ENCODE measurements at places on chromosomes 7 and 10.

GRCh38 chr7:157312941-157313340 is 23.9 kb upstream of the DNAJB6 start:
- no peak for ATAC-seq

DNA sequence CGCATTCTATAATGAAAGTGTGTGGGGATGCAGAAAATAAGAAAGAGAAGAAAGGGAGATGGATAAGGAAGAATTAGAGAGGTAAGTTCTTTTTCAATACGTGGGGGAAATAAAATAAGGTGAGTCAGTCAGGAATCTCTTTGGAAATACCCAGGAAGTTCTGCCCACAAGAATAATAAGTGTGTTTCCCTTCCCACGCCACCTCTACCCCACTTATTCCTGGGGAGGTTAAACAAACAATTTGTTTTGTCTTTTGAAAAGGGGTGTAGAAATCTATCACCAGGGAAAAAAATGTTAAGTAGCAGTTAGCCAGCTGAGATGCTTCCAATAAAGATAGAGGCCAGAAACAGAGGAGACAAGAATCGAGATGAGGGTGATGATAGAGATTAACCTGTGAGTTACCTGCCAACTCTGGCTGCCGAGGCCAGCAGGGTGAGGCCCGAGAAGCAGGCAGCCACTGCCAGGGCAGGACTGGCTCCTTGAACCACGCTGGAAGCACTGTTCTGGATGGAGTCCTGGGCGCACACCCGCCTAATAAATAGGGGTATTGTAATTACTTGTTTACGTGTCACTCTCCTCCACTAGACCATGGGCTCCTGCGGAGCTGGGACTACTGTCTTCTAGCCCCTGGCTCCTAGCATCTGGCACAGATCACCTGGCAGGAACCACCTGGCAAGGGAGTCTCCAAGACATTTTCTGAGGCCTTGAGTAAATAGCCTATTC is 191.3 kb downstream of the FGFR2 start:
- ATAC-seq: no peak

- no peak for ATAC-seq
These were observed 41.7 kb upstream of the TOMM7 start for GRCh38 chr7:22864301-22864700.

DNA sequence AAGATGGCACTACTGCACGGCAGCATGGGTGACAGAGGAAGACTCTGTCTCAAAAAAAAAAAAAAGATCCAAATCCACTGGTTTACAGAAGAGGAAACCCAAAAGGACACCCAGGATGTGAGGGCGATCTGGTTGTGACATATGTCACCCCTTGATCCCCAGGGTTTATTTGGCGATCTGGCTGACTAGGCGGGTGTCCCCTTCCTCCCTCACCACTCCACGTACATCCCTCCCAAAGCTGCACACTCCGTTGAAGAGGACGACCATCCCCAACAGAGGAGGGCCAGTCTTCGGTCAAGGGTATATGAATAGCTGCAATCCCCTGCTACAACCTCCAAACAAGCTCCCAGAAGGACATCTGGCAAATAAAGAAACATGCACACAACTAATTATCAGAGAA is 111.6 kb downstream of the HTR5A start:
- no peak for ATAC-seq

GRCh38 chr7:94127026-94127425 is 122.9 kb upstream of the BET1 start:
- ATAC-seq: peak; percentile 20

- no peak for ATAC-seq
These were observed 162.2 kb downstream of the EGFR start for GRCh38 chr7:55180963-55181542.

- no peak for ATAC-seq
These were observed 111.5 kb upstream of the ANLN start for GRCh38 chr7:36278069-36278619.

DNA sequence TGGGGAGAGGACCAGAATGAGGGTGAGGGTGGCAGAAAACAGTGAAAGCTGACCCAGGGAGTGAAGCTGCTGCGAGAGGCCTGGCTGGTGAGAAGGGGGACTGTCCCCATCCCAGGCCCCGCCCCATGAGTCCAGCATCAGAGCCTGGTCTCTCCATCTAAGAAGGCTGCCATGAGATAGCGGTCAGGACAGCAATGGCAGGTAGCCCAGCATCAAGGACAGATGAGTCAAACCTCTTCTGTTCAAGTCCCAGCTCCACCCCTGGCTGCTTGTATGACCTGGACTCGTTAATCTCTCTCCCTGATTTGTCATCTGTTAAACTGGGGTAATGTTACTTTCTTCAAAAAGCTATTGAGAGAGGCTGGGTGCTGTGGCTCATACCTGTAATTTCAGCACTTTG is 22.2 kb downstream of the GPNMB start:
- no peak for ATAC-seq

DNA sequence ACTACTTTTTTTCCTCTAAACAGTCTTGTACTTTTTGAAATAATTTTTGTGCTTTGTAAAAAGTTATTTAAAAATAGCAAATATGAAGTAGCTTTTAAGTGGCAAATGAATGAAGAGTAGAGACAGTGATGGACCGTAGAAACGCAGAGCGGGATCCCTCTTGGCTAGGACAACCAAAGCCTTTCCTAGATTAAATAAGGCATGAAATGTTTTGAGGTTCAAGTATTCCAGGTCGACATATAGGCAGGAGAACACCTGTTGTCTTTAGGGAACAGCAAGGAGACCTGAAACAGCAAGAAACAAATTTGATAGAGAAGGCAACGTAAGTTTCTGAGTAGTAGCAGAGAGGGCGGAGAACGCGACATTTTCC is 662 bp upstream of the PPRC1 start:
- no peak for ATAC-seq

GRCh38 chr7:77239471-77239870 is 39.9 kb upstream of the FGL2 start:
- ATAC-seq: no peak

DNA sequence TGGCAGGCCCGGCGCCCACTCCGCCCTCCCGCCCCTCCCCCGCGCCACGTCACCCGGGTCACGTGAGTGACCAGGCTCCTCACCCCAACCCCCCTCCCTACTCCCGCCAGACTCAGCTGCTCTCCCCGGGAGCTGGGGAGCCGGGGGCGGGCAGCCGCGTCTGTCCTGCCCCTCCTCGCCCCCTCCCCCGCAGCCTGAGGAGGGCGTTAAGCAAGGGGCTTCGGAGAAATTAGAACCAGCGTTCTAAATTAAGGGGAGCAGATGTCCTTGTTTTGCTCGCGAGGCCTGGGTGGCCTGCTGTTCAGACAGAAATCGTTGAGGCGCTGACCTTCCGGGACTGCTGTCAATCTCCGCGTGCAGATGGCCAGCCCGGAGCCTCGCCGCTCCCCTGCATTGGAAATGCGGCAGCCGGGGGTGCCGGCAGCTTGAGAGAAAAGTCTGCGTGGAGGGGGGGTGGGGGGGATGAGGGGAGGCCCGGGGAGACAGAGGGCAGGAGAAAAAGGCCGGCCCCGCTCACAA is 102.2 kb upstream of the ZNF438 start:
- ATAC-seq: peak; percentile 74

GRCh38 chr10:24357344-24358004 is 148.5 kb downstream of the KIAA1217 start:
- ATAC-seq: no peak

DNA sequence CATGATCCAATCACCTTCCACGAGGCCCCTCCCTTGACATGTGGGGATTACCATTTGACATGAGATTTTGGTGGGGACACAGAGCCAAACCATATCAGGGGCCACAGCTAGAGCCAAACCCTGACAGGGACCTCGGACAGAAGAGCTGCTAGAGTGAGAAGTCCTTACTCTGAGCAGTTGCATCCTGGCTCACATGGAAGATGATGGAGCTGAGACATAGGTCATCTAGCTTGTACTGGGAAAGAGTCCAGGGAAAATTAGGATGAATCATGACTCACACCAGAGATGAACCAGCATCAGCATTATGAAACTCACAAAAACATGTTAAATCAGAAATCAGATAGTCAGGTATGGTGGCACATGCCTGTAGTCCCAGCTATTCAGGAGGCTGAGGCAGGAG is 12.8 kb upstream of the FMC1 start:
- peak; percentile 94 for ATAC-seq

DNA sequence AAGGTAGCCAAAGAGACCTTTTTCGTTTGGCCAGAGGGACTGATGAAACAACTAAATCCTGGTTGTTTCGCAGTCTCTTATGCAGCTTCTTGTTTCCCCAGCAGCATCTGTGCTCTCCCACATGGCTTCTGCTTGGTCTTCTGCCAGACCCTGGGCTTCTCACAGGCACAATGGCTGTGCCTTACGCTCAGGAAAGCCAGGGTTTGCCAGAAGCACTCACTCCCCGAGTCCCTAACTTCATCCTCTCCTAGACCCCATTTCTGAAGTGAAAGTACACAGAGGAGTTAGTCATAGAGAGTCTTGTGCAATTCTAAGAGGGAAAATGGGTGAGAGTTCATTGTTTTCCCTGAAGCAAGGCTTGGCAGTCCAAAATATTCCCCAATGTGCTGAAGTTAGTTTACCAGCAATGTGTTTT is 121.7 kb downstream of the EVX1 start:
- no peak for ATAC-seq

DNA sequence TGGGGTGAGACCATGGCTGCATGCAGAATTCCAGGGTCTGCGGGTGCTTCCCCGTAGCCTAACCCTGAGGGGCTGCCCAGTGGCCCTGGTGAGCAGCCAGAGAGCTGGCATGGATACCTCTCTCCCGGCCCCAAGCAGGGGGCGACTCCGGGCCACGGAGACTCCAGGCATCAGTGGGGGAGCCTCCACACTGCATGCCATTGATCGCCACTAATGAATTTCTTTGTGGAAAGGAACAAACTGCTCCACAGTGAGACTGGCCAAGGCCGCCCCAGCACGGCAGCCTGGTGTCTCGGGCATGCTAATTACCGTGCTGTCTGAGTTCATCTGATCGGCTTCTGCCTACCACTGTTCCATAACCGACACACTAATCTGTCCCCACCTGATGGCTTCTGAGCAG is 184.4 kb downstream of the GRID1 start:
- no peak for ATAC-seq

DNA sequence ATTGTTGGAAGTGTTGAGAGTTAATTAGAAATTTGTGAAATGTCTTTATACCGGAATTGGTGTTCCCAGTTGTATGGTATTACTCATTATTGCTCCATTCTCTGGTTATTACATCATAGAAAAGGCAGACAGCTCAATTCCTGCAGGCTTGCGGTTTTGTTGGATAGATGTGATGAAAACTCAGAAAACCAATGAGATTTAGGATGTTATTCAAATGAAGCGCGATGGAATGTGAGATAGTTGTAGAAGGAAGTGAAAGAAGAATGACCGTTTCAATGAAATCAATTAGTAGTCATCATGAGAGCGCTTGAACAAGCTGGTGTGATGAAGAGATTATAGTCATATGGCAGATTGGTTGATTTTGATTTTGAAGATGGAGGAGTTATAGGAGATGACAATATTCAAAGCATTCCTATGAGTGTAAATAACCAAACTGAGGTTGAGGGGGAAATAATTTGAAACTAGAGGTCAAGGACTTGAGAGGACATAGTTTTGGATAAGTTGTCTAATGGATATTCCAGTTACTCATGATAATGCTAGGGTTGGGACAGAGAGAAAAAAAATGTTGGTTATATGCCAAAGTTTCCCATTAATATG is 991.5 kb downstream of the NRG3 start:
- ATAC-seq: peak; percentile 83

- ATAC-seq: no peak
These were observed 68.0 kb downstream of the TCF7L2 start for GRCh38 chr10:113018034-113018433.

DNA sequence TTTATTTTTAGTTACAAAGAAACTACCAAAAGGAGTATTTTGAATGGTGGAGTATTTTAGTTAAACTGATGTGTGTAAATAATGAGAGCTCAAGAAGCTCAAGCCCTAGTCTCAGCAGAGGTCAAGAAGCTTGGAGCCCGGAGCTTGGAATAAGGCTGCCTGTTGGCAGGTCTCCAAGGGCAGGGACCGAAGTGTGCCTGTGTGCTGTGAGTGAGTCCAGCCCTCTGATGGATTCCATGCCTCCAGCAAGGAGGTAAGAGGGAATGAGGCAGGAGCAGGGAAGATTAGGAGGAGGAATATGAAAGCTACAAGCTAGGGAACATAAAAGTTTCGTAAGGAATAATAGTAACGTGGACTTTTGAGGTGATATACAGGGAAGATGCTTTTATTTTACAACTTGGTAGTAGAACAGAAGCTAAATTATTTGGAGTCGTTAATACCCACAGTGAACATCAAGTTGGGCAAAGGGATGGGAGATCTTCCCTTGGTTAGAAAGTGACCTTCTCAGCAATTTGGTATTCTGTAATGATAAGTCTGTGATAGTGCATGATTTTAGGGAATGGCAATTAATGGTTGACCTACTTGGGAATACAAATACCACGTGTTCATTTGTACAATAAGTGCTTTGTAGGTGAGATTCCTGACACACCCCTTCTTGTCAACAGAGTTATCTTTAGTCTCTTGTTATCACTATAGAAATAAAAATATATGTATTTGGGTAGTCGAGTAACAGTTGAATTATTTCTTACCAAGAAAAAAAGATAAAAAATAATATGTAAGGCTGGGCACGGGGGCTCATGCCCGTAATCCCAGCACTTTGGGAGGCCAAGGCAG is 4.6 kb downstream of the SEC23IP start:
- ATAC-seq: peak; percentile 3

GRCh38 chr7:65475734-65476319 is 102.2 kb downstream of the ZNF92 start:
- ATAC-seq: no peak

DNA sequence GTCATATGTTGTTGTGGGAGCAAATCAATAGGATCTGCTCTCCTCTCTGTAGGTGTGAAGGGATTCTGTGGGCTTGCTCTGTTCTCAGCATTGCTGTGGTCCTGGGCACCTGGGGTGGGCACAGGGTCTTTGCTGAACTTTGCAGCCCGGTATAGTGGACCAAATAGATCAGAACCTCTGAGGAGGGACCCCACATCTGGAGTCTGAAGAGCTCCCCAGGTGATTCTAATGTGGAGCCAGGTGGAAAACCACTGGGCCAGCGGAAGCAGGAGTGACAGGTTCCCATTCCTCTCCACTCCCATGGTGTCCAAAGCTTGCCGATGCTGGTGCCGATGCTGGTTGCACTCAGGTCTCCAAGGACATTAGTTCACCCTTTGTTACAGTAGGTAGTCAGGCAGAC is 257.2 kb downstream of the GLRX3 start:
- no peak for ATAC-seq

- no peak for ATAC-seq
These were observed 14.9 kb downstream of the TAF3 start for GRCh38 chr10:7833210-7833609.

GRCh38 chr7:23469150-23469960 is 936 bp downstream of the IGF2BP3 start:
- ATAC-seq: no peak

GRCh38 chr7:159139202-159139601 is 5.5 kb downstream of the VIPR2 start:
- no peak for ATAC-seq

DNA sequence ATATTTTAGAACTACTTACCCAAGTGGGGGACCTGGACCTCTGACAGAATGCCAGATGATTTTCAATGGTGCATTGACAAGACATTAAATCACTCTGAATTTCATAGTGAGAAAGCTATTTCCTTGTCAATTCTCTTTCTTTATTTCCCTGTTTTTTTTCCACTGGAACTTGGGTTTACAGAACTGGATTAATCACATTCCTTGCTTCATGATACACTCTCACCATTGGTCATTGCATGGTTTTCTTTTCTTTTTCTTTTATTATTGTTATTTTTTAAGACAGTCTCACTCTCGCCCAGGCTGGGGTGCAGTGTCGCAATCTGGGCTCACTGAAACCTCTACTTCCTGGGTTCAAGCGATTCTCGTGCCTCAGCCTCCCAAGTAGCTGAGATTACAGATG is 38.5 kb upstream of the LBX1 start:
- ATAC-seq: no peak

GRCh38 chr10:14302035-14302434 is 28.7 kb downstream of the FRMD4A start:
- peak; percentile 33 for ATAC-seq

Data from SK-N-SH treated with all-trans-retinoic acid at 6 μM for 48 hours (cell line).